NCI-H2081 treated with DMSO at 0.1 percent for 48 hours (cell line): ENCODE measurements at places on chromosomes 16 and 17.

GRCh38 chr17:83037084-83037873, 42.1 kb upstream of the METRNL start:
- DNase-seq = no peak

DNA sequence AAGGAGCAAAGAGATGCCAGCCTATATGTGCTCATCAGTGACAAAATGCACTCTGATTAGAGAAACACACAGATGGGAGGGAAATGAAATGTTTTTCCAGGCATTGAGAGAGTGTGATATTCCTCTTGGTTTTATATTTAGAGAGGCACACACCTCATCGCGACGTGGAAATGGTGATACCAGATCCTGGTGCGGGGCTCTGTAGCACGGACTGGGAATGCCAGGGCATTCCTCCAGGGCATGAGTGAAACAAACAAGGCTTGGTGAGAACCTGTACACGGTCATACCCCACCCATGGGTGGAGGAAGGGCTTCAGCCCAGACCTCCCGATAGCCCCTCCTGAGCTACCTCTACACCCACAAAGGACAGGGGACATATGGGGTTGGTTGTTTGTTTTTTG, 280.2 kb downstream of the C16orf95 start:
- no peak for DNase-seq

DNA sequence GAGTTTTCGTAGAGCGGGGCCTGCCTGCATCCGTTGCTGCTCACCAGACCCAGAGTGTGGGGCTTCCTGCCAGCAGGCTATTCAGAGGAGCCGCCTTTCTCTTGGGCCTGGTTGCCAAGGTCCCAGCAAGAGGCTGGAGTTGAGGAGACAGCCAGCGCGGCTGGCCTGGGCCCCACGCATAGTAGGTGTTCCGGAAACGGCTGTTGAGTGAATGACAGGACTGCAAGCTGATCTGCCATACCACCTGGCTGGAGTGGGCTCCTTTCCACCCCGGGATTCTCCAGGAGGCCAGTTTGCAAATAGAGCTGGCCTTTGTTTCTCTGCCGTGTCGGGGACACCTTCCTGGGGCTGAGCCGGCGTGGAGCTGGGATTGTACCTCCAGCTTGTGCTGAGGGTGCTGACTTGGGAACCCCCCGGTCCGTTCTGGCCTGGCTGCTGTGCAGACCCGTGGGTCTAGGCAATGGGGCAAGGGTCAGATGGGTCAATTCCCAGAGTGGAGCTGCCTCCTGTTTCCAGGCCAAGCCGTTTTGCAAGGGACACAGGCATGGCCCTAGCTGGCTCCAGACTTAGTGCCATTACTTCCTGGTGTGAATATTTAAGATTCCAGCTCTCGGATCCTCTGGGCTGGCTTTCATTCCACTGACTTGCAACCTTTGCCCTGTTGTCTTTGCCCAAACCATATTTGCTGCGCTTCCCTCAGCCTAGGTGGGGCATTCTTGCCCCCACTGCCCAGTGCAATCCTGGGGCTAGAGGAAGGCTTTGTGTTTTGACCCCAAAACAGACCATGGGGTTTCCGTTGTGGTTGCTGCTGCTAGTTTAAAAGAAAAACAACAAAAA, 68.8 kb downstream of the CMIP start:
- DNase-seq = no peak

DNA sequence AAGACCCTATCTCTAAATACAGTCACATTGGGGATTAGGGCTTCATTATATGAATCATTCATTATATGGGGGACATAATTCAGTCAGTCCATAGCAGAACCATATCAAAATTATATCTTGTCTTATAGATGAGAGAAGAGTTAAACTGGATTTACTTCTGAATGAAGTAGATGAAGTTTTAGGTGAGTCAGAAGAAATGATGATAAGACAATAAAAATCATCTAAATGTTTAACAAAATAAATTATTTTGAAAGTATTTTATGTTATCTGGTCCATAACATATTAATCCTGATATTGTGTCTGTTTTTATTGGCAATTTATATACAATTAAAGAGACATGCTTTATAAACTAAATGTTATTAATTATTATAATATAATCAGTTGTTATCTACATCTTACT, 76.9 kb upstream of the EFCAB3 start:
- DNase-seq = no peak

DNA sequence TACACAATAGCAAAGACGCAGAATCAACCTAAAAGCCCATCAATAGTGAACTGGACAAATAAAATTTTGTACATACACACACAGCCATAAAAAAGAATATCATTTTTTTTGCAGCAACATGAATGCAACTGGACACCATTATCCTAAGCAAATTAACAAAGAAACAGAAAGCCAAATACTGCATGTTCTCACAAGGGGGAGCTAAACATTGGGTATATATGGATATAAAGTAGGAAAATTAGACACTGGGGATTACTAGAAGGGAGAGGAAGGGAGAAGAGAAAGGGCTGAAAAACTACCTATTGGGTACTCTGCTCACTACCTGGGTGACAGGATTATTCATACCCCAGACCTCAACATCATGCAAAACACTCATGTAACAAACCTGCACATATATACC, 28.2 kb downstream of the ADAMTS18 start:
- DNase-seq = no peak

GRCh38 chr16:1887711-1888354, 15.9 kb upstream of the MEIOB start:
- DNase-seq = no peak
